ENCODE measurements at places on chromosomes 16 and 17. TPM values are rescaled to one million over a fixed set of nuclear protein-coding genes. Genes with fewer than 3 reads are reported as not detected.

GRCh38 chr17:1532836-1533602 lies 16.6 kb upstream of the INPP5K start:
- DNase-seq: peak; percentile 56

DNA sequence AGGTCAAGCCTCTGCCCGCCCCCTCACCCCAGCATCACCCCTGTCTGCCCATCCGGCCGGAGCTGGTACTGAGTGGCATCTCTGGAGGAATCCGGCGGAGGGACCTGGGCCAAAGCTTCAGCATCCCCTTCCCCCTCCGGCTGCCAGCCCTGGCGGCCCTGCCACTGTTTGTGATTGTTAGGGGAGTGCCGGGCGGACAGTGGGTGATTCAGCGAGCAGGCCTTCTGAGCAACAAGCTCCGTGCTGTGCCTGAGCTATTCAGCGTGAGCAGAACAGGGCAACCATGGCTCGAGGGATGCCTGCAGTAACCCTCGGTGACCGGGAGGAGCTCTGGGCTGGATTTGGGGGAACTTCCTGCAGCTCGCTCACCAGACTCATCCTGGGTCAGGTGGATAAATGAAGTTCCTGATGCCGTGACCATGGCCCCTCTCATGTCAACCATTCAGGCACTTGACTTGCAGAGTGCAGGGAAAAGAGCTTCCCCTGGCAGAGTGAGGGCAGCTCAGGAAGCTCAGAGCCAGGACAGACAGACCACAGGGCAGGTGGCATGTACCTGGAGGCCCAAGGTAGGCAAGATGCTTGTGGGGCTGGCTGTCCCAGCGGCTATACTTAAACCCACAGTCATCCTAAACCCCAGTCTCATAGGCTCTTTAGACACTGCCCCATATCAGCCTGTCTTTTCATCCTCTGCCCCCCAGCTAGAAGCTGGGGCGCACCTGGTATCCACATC lies 24.3 kb upstream of the MLKL start:
- no peak for DNase-seq

GRCh38 chr16:65279576-65279975 lies 157.7 kb upstream of the CDH11 start:
- no peak for DNase-seq

DNA sequence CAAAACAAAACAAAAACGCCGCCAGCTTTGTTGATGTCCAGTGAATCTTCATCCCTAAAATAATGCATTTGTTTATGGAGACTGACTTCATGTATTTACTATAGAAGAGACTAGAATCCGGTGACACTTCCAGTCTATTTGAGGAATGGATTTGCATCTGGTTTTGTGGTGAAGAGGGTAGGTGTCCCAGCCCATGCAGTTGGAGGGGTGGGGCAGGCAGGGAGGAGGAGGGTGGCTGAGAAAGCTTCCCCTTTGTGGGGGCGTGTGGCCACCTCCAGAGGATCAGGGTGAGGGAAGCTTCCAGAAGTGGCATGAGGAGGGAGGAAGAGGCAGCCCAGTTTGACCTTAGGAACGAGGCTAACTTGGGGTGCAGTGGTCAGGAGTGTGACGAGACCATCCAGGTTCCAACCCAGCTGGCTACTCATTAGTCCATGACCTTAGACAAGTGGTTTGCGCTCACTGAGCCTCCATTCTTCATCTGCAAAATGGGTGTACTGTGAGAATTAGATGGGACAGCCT lies 69.5 kb downstream of the CMIP start:
- DNase-seq: no peak

GRCh38 chr16:80543162-80543561 lies 2.4 kb downstream of the DYNLRB2 start:
- DNase-seq: no peak

- peak; percentile 72 for DNase-seq
Observed at GRCh38 chr17:27756467-27757371, 43.6 kb downstream of the NOS2 start.

GRCh38 chr17:13843862-13844635 lies 225.3 kb upstream of the COX10 start:
- no peak for DNase-seq

DNA sequence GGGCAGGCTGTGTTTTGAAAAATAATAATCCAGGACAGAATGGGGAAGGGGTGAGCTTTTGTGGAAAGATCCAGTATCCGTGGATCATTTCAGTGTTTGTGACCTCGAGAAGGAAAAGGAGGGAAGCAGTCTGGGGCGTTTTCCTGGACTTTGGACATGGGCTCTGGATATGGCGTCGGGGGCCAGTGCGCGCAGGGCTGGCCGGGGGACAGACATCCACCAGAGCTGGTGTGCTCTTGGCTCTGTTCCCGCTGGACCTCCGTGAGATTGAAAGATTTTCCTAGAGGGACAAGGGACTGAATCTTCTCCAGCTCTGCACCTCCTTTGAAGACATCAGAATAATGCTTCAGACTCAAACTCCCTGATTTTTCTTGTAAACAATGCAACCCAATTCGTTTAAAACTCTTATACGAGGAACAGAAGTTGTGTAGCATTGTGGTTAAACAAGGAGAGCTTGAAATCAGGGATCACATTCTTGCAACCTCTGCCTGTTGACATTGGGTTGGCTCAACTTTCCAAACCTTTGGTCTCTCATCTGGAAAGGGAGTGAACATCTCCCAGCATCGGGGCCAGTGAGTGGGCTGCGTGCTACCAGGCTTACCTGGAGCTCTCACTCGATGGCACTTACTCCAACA lies 75.9 kb downstream of the C16orf95 start:
- DNase-seq: no peak

DNA sequence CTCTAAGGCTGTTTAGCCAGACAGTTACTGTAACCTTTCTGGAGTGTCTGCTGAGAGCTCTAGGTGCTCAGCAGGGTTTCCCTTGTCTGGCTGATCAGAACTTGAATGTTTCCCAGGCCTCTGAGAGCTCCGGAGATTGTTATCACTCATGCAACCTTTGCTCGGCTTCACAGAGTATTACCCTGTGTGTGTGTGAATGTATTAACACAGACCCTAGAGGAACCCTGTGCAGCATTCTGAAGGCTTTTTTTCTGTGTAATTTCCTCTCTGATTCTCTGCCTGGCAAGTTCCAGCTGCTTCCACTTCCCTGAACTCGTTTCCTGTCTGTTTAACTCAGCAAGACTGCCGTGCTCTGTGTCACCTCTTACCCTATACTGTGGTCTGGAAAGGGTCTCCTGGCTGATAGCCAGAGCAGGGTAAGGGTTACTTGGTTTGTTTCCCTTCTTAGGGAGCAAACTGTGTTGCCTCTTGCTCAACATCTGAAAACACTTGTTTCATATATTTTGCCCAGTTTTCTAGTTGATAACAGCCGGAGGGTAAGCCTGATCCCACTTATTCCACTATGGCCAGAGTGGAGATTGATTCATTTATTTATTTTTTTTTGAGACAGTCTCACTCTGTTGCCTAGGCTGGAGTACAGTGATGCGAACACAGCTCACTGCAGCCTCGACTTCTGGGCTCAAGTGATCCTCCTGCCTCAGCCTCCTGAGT lies 21.7 kb downstream of the PRMT7 start:
- no peak for DNase-seq

GRCh38 chr17:76687298-76688164 lies 23.2 kb downstream of the MXRA7 start:
- DNase-seq: no peak

DNA sequence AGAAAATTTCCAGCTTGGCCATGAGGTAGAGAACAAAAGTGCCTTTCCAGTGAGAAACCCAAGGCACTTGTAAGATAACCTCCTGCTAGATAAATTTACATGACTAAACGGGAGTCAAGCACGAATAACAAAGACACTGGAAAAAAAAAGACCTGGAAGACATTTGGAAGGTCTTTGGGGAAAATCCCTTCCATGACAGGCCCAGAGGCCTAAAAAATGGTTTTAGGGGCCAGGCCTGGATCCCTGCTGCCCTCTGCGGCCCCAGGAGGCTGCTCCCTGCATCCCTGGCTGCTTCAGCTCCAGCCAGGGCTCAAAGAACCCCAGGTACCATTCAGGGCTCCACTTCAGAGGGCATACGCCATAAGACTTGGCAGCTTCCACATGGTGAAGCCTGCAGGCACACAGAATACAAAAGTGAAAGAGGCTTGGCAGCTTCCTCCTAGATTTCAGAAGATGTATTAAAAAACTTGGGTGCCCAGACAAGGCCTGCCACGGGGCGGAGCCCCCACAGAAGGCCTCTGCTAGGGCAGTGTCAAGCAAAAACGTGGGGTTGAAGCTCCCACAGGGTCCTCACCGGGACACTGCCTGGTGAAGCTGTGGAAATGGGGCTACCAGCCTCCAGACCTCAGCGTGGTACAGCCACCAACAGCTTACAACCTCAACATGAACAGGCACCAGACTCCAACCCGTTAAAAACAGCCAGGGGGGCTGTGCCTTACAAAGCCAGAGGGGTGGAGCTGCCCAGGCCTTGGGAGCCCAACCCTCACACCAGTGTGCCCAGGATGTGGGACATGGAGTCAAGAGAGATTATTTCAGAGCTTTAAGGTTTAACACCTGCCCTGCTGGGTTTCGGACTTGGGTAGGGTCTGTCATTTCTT lies 77.1 kb downstream of the SDK2 start:
- peak; percentile 73 for DNase-seq

DNA sequence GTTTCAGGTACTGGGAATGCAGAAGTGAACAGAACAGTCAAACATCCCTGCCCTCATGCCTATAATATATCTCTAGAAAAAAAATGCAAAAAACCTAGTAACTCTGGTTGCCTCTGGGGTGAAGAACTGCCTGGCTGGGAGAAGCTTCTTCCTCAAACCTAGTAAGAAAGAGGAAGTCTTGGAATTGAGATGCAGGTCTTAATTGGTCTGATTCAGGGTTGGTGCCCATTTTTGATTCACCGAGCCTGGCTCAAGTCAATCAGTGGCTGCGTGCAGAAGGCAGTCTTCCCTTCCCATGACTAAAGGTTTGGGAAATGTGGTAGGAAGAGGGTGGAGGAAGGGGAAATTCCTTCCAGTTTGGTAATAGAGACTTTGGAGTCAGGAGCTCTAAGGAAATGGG lies 22.4 kb downstream of the CDRT15 start:
- no peak for DNase-seq

DNA sequence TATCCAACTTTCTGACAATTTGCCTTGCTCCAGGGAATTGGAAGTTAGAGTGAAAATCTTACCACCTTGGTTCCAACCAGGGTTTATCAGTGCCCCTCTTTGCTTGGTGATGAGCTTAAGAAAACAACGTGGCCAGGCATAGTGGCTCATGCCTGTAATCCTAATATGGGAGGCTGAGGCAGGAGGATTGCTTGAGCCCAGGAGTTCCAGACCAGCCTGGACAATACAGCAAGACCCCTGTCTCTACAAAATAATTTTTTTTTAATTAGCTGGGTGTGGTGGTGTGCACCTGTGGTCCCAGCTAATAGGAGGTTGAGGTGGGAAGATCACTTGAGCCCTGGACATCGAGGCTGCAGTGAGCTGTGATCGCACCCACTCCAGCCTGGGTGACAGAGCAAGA lies 21.4 kb downstream of the SLC7A6 start:
- DNase-seq: no peak

DNA sequence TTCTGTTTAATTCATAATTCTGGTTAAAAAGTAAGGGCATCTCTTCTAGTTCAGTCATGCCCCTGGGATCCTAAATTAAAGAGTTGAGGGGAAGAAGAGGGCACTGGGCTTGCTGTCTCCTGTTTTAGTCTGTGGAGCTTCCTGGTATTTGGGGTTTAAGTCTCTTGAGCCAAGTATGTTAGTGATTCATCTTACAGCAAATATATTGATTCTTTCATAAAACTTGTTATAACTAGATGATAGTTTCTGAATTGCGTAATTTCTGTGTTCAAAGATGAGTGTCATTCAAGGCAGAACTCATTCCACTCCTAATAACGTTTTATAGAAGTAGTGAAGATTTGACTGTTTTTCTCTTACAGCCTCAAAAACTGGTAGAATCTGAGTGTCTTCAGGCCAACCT lies 1.7 kb downstream of the TXNDC17 start:
- DNase-seq: no peak

DNA sequence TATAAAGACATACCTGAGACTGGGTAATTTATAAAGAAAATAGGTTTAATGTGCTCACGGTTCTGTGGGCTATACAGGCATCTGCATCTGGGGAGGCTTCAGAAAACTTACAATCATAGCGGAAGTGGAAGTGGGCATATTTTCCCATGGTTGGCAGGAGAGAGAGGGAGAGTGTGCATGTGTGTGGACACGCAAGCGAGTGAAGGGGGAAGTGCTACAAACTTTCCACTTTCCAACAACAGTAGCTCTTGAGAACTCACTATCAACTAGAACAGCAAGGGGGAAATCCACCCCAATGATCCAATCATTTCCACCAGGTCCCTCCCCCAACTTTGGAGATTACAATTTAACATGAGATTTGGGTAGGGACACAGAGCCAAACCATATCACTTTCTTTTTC lies 11.1 kb downstream of the TAOK1 start:
- DNase-seq: no peak

DNA sequence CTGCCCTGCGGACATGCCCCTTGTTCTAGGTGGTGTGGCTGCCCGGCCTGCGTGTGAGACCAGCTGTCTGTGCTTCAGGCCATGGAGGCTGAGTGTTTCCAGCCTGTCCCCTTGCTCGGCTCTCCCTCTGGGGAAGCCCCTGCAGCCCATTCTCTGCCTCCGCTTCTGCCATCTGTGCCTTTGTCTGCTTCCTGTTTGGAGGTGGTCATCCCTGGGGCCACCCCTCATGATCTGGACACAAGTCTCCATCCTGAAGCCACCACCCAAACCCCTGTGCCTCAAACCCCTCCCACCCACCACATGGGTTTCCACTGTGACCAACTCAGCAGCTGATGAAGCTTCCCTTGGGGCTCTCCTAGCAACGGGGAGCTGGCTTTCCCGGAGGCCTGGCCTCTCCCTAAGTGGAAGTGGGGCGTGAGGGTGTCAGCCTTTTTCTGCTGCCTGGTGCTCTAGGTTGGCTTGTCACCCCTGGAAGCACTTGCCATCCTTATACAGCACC lies 184.9 kb downstream of the SEC14L1 start:
- DNase-seq: no peak

GRCh38 chr17:77720946-77721845 lies 237.3 kb upstream of the TNRC6C start:
- peak; percentile 12 for DNase-seq

DNA sequence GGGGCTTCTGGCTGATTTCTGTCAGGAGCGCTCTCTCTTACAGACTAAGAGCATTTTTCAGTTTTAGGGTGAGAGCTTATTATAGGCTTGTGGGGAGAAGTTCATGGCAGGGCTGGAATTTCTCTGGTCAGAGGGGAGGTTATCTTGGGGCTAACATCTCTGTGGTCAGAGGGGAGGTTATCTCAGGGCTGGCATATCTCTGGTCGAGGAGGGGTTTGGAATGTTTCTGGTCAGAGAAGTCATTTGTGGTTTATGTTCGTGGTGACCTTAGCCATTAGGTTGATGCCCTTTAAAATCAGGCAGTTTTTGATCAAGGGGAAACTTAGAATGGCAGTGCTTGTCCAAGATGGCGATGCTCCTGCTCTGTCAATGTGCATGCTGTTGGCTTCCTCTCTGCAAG lies 10.8 kb upstream of the USP31 start:
- DNase-seq: no peak

Gene EMP2
- total RNA-seq: not detected

Gene NTHL1
- total RNA-seq: 34.3 TPM

Gene ANKS4B
- not detected for total RNA-seq

Gene ACSM3
- 10.1 TPM for total RNA-seq

Gene C17orf100
- 1.4 TPM for total RNA-seq

Gene ATP6V0C
- 104 TPM for total RNA-seq

Gene ENO3
- 27.7 TPM for total RNA-seq

Gene TGFB1I1
- 1.0 TPM for total RNA-seq

Gene MYL4
- 0.82 TPM for total RNA-seq

Gene CA5A
- not detected for total RNA-seq

All from activated CD8-positive, alpha-beta memory T cell treated with anti-CD3 and anti-CD28 coated beads, Interleukin-2, amount 10 ng/mL, durations not matched to agents 7 days and 5 days (primary cell).